ENCODE measurements at places on chromosomes 3 and 15.

GRCh38 chr3:23162934-23163333, 40.2 kb upstream of the UBE2E2 start:
- no peak for DNase-seq

- no peak for DNase-seq
Observed at GRCh38 chr3:191068946-191069813, 129.9 kb upstream of the OSTN start.

- DNase-seq = no peak
Observed at GRCh38 chr3:172072543-172072942, 33.2 kb downstream of the FNDC3B start.

DNA sequence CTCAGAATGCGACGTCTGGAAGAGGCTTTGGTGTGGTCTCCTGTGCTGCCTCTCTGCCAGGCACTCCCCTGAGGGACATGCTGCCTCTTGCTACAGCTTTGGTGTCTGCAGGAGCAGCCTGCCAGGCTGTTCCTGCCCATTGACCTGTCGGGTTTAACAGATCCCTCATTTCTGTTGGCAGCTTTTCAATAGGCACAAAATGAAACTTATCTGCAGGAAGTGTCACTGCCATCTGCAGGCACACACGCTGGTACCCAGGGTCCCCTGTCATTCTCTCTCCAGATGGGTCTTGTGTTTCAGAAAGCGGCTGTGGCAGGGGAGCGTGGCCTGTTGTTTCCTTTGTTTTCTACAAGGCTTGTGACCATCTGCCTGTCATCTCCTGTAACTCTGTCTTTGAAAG, 328.3 kb upstream of the CHRM5 start:
- no peak for DNase-seq

- DNase-seq = no peak
Observed at GRCh38 chr3:99817047-99817436, 620 bp upstream of the CMSS1 start.

DNA sequence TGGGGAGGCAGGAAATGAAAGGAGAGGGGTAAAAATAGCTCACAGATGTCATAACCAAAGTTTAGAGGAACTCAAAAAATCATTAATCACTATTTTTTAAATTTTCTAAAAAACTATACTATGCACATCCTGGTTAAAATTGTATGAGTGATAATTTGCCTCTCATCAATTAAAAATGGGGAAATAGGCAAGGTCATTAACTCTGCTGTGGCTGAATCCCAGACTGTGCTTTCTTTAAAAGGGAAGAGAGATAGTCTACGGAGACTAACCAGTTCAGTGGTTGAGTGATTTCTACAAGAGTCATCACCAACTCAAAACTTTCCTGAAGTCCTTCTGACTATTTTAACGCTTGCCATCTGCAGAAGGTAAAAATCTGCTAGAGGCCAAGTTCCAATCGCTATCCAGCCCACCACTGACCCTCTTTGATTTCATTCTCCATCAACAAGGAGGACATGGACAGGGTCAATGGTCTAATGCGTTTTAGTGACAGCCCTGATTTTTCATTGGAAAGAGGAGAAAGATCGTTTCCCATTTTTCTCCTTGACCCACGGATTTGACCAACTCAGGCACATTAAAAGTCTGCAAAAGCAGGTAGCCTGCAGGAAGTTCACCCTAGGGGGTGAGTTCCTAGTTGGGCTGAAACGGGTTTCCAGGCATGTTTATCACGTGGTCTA, 850 bp downstream of the SUCLG2 start:
- DNase-seq = no peak

- DNase-seq = no peak
Observed at GRCh38 chr15:40949756-40950207, 3.5 kb upstream of the CHAC1 start.

- no peak for DNase-seq
Observed at GRCh38 chr15:28133281-28133680, 34.2 kb upstream of the OCA2 start.

DNA sequence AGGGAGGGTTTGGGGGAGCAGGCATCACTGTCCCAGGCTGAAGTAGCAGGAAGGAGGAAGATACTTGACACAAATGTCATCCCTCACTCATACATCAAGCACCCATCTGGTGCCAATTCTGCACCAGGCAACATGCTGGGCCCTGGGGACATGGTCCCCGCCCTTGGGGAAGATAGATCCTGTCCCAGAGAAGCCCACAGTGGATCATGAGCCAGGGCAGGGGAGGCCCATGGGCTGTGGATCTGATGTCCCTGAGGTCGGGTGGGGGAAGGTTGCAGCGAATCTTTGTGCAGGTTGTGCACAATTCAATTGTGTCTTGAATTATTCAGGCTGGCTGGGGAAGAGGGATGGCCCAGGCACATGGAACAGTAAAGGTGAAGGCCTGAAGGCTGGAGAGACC, 6.4 kb upstream of the CCDC33 start:
- DNase-seq = no peak

DNA sequence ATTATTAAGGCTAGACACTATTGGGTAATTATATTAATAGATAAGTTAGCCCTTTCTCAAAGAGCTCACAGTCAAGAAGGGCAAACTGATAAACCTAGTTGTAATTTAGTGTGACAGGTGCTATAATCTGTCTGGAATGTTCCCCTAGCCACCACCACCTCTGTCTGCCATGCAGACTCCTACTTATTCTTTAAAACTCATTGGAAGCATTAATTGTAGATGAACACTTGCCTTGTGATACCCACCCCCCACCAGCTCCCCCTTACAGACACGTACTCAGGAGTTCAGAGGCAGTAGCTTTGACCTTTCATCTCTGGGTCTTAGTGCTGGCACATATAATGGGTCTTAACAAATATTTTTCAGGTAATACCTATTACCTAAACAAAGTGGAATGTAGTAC, 195.9 kb downstream of the TP63 start:
- no peak for DNase-seq

DNA sequence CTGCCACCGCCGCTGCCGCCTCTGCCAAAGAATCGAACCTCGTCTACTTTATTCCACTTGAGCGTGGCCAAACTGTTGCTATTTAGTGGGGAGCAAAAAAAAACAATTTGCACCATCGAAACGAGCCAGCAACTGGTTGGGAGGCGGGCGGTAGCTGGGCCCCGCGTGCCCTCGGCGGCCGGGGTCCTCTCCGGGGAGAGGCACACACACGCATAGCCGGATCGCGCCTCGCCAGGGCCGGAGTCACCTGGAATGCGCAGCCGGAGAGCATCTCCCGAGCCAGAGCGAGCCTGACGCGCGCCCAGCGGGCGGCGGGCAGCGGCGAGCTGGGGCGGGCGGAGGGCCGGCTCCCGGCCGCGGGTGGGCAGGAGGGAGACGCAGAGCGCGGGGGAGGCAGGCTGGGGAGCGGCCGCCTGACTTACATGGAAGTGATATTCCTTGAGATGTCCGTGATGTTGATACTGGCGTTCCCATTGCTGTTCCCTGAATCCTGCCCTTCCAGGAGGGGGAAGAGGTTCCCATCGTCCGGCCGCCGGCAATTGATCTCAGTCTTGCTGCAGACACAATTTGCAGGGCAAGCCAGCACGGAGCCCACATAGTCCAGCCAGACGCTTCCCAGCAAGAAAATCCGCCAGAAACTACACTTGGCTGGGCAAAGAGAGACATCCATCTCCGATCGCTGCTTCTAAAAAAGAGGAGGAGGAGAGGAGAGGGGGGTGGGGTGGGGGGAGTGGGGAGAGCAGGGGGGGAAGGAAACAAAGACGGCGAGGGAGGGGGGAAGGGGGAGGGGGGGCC, 858 bp downstream of the NTRK3 start:
- DNase-seq = no peak

DNA sequence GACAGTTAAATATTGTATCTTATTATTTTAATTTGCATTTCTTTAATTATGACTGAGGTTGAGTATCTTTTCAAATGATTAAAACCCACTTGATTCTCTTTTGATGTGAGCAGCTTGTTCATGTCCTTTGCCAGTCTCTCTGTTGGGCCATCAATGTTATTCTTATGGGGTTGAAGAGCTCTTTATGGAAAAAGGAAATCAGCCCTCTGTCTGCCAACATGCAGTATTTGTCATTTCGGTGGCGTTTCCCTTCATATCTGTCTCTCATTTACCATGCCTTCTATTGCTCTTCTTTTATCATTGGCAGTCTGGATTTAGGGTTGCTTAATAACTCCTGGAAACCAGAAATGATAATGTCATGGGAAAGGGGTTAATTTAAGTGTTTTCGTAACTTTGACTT, 340.7 kb upstream of the DNAJC19 start:
- peak; percentile 58 for DNase-seq
